Thoracic aorta (tissue), 2 donors: ENCODE measurements at places on chromosomes 6 and 20. TPM values are rescaled to one million over a fixed set of nuclear protein-coding genes. Genes with fewer than 3 reads are reported as not detected.

DNA sequence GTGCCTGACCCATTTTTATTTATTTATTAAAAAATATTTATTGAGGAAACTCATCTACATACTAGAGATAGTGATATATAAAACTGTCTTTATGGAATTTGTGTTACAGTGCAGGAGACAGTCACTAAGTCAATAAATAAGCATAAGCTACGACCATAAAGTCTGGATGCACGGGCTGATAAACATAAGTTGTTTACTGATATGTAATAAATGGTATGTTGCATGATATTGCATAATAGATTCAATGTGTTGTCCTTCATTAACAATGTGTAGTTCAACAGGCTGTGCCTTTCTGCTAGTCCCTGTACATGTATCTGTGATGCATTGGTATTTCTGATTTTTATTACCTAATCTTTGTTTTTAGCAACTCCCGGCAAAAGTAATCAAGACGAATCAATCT is 311.2 kb downstream of the ARHGAP18 start:
- H3K27me3 ChIP-seq, result no peaks in the 10 kb centered on the region
- no peak overlapping the region for H3K4me3 ChIP-seq
- no peak overlapping the region for H3K27ac ChIP-seq

DNA sequence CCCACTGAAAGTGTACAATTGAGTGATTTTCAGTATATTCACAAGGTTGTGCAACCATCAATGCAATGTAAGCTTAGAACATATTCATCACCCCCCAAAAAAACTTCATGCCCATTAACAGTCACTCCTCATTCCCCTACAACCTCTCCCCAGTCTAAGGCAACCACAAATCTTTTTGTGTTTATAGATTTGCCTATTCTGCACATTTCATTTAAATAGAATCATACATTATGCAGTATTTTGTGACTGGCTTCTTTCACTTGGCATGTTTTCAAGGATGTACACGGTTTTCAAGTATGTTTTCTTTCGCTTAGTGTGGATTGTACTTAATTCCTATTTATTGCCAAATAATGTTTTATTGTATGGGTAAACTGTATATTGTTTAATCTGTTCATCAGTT is 329.3 kb upstream of the RNF24 start:
- no peak for DNase-seq
- no peaks in the 10 kb centered on the region for H3K36me3 ChIP-seq
- no peak overlapping the region for H3K27ac ChIP-seq
- no peaks in the 10 kb centered on the region for H3K4me1 ChIP-seq
- H3K4me3 ChIP-seq, result no peak overlapping the region

GRCh38 chr6:11921017-11921438 is 91.1 kb upstream of the HIVEP1 start:
- peak overlapping the region; percentile 59 for H3K27ac ChIP-seq
- no peak overlapping the region for H3K4me3 ChIP-seq
- H3K27me3 ChIP-seq, result no peaks in the 10 kb centered on the region
- no peaks in the 10 kb centered on the region for H3K36me3 ChIP-seq

DNA sequence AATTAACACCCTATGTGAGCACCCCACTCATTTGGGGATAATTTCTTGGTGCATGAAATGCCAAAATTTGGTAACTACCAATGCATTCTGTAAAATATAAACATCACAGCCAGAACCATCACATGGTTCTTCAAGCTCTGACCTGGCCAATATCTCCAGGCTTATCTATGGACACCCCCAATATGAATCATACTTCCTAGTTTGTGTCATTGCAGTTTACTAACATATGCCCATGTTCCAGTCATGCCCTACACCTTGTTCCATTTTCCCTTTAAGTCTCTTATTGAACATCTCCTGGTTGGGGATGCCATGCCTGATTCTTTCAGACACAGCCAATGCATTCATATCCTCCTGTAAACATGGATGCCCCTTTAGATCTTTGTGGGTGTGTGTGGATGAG is 572.8 kb upstream of the BTBD3 start:
- H3K27me3 ChIP-seq, result no peaks in the 10 kb centered on the region
- no peak overlapping the region for H3K27ac ChIP-seq
- H3K36me3 ChIP-seq, result no peaks in the 10 kb centered on the region
- H3K4me3 ChIP-seq, result no peak overlapping the region

GGTLC1 gene
- total RNA-seq, result not detected
